ENCODE measurements at places on chromosomes 1 and 21. TPM values are rescaled to one million over a fixed set of nuclear protein-coding genes. Genes with fewer than 3 reads are reported as not detected.
A peak's percentile ranks its signal among the peaks of the same experiment; 100 is the strongest.

DNA sequence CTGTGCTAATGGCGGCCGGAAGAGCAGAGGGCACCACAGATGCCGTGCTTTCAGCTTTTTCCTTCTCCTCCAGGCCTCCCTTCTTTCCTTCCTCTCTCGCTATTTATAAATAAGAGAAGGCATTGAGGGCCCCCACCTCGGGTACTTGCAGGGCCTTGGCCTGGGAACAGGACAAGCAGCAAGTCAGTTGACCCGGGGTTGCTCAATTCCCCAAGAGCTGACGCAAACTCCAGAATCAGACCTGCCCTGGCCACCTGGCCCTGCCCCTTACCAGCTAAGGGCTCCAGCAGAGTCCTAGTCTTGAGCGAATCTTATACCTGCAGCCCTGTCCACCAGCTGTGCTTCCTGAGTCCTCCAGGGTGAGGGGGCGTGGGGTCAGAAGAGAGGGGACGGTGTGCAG is 13.5 kb downstream of the TNFRSF1B start:
- DNase-seq: no peak

DNA sequence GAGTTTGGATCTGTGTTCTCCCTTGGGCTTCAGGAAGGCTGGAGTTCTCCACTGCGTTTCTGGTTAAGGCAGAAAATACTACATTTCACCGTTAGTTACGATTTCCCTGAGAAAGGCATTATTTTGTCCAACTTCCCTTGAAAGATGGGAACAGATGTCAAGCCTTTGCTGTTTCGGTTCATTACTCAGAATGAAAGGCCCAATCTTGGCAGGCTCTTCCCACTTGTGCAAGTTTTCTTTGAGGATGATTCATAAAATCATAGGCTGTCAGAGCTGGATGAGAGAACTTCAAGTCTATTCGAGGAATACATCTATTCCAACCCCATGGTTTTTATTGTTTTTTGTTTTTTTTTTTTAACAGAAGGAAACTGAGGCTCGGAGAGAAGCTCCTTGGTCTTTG is 205.2 kb downstream of the GRIK3 start:
- DNase-seq: no peak

DNA sequence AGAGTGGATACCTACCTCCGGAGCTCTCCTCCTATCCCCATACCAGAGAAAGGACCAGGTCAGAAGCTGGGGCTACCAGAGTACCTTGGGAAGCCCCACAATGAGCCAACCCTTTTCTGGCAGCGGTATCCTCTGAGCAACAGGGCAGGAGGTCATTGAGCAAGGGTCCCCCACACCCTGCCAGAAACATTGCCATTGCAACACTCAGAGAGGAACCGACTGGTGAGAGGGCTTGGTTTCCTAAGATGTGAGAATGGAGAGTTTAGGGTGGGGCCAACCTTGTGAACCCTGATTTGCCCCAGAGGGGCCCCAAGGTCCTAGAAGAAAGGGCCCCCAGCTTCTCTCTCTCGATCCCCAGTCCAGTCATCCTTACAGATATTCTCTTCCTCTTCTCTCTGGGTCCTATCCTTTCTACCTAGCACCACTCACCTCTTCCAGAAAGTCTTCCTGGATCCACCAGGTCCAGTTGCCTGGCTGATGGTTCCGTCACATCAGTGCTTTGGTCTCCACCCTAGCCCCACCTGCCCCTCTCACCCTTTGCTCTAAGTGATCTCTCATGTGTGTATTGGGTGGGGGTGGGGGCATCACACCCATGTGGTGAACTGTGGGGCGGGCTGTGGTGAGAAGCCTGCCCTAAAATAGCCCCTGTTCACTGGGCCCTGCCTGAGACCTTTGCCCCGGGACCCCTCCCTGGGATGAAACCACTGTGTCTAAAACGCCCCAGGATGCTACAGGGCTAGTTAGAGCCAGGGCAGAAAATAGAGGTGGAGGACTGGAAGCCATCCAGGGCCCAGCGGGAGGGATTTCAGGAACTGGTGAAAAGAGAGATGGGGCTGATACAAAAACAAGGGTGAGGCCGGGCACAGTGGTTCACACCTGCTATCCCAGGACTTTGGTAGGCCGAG is 8.7 kb downstream of the FGR start:
- DNase-seq: no peak

- DNase-seq: no peak
Observed at GRCh38 chr1:99004861-99005442, at the start of gene PLPPR5. Gene PLPPR5 (minus strand): TSS chr1:99004861. CDS start chr1:99004671, 190 bp downstream.

- DNase-seq: no peak
Observed at GRCh38 chr1:156648496-156648895, 6.6 kb downstream of the BCAN start.

- DNase-seq: peak; percentile 48
Observed at GRCh38 chr1:113677250-113678158, 81.8 kb downstream of the PHTF1 start.

GRCh38 chr21:41767606-41768436 is 969 bp upstream of the RIPK4 start:
- no peak for DNase-seq

DNA sequence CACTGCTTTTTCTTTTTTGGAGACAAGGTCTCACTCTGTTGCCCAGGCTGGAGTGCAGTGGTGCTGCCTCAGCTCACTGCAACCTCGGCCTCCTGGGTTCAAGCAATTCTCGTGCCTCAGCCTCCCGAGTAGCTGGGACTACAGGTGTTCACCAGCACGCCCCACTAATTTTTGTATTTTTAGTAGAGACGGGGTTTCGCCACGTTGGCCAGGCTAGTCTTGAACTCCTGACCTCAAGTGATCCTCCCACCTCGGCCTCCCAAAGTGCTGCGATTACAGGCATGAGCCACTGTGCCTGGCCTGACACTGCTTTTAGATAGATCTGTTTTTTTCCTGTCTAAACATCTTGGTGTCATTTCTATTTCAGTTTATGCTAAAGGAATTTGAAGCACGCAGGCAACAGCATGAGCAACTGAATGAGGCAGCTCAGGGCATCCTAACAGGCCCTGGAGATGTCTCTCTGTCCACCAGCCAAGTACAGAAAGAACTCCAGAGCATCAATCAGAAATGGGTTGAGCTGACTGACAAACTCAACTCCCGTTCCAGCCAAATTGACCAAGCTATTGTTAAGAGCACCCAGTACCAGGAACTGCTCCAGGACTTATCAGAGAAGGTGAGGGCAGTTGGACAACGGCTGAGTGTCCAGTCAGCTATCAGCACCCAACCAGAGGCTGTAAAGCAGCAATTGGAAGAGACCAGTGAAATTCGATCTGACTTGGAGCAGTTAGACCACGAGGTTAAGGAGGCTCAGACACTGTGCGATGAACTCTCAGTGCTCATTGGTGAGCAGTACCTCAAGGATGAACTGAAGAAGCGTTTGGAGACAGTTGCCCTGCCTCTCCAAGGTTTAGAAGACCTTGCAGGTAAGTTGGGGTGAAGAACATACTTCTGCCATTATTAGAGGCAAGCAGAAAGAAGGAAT is 106.1 kb upstream of the BMP8A start:
- DNase-seq: no peak

DNA sequence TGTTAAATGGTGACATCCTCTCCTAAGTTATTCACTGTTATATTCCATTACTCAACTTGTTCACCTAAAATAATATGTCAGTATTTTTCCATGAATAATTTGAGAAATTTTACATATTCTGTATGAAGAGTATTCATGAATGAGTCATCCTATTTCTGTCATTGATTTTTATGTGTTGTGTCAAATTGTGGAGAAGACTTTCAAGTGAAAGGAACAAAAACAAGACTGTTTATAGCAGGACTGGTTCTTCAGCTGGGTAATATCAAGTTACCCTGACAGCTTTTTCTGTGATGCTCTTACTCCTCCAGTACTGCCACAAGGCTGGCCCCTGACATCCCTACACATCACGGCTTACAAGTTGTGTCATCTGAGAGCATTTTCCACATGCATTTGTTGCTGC is 847.7 kb downstream of the NCAM2 start:
- DNase-seq: no peak

DNA sequence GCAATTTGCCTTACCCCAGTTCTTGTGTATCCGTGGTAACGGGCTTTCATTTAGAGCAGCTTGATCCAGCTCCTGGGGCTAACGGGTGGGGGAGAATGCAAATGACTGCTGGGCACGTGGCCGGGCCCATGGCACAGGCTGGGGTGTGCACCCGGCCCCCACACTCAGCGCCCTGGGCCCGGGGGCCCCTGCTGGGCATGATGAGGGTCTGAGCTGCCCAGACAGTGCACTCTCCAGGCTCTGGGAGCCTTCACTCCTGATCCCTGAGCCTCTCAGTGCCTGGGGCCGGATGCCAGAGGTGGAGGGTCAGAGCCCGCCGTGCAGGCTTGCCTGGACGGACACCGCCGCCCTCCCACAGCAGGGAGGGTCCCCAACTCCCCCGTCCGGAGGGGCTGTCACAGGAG is 20.1 kb upstream of the PEX10 start:
- DNase-seq: no peak

CELA3B gene
- polyA plus RNA-seq: not detected

GBP5 gene
- 42.1 TPM for polyA plus RNA-seq

SNRNP40 gene
- polyA plus RNA-seq: 95.9 TPM

BRINP3 gene
- polyA plus RNA-seq: not detected

WDR64 gene
- 0.22 TPM for polyA plus RNA-seq

CFAP45 gene
- 0.17 TPM for polyA plus RNA-seq

GABPB2 gene
- 17.8 TPM for polyA plus RNA-seq

CFHR2 gene
- polyA plus RNA-seq: not detected
